ENCODE measurements at places on chromosomes 5 and 9. TPM values are rescaled to one million over a fixed set of nuclear protein-coding genes. Genes with fewer than 3 reads are reported as not detected.

Gene CCDC152
- 2.1 TPM for total RNA-seq

Gene GPR21
- total RNA-seq: 1.6 TPM

Gene GRIN1
- not detected for total RNA-seq

Gene YTHDC2
- total RNA-seq: 46.9 TPM

Gene CBY3
- not detected for total RNA-seq

Gene CCNJL
- 1.5 TPM for total RNA-seq

Gene PCDHB15
- not detected for total RNA-seq

Gene ZDHHC21
- total RNA-seq: 7.0 TPM

Gene TMEM174
- not detected for total RNA-seq

Gene TMEM215
- not detected for total RNA-seq

Gene HTR4
- not detected for total RNA-seq

Gene TEX48
- not detected for total RNA-seq

Gene FBP2
- not detected for total RNA-seq

Gene AMBP
- total RNA-seq: not detected

Gene CDK7
- 35.4 TPM for total RNA-seq

Gene DOLPP1
- 8.0 TPM for total RNA-seq

Gene SPOCK1
- total RNA-seq: not detected

Gene DMGDH
- 1.0 TPM for total RNA-seq

Gene SEC24A
- 17.0 TPM for total RNA-seq

Gene SNCB
- total RNA-seq: not detected

Gene SAXO1
- total RNA-seq: not detected
